ENCODE measurements at places on chromosomes 6 and 20.

GRCh38 chr20:32841174-32841573 lies 17.5 kb upstream of the EFCAB8 start:
- no peak for DNase-seq

DNA sequence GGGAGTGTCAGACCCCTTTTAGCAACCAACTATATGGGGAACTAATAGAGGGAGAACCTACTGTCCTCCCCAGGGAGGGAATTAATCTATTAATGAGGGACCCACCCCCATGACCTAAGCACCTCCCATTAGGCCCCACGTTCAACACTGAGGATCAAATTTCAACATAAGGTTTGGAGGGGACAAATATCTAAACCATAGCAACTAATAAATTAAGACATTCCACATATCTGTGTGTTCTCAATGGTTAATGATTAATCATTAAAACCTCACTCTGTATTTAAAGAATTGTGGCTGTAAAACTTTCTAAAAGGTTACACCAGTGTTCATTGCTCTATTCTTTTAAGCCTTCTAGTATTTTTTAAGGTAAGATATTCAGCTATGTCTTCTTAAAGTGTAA lies 500.4 kb upstream of the SULF2 start:
- DNase-seq, result peak; percentile 6

GRCh38 chr6:82589509-82590206 lies 226.0 kb downstream of the TPBG start:
- DNase-seq, result peak; percentile 87

- DNase-seq, result no peak
Measured at GRCh38 chr6:148521158-148521557, 178.5 kb downstream of the SASH1 start.

- DNase-seq, result no peak
Measured at GRCh38 chr6:2652611-2653010, 98.1 kb downstream of the MYLK4 start.

DNA sequence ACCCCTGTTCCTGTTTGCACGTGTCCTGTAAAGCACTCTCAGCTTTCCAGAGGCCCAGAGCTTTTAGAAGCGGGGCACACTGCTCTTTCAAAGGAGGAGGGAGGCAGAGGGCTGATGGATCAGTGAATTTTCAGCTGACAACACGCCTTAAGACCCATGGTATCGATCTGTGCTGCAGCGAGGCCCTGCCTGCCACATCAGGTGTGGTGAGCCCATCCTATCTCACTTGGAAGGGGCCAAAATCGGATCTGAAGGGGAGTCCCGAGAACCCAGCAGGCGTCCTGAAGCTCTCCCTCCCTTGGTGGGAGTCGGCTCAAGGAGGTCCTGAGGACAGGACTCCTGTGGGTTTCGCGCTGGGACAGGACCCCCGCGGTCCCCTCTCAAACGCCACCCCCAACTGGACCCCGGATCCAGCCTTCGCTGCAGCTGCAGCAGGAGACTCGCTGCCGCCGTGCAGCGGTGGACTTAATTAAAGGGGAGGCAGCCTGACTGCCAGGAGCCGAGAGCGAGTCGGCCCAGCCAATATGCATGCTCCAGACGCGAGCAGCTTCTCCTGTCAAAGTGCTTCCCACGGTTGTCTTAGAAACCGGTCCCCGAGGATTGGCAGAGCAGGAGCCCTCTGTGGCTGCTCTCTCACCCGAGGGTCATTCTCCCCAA lies 580.0 kb upstream of the ZNF337 start:
- peak; percentile 5 for DNase-seq
